ENCODE measurements at places on chromosomes 3 and 15.

DNA sequence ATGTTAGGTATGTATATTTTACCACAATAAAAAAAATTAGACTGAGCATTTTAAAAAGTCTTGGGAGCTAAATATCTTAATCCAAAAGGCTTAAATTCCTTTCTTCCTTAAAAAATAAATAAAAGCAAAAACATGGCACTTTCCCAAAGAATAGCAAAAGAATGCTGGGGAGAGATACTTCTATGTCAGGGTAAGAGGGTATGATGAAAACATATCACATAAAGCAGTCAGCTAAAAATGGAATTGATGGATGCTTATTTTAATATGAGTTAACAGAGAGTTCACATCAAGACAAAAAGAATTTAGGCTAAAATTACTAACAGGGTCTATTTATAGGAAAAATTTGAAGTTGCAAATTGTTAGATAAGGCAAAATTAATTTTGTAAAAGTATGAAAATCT, 141.0 kb downstream of the MYLK start:
- no peak for DNase-seq

DNA sequence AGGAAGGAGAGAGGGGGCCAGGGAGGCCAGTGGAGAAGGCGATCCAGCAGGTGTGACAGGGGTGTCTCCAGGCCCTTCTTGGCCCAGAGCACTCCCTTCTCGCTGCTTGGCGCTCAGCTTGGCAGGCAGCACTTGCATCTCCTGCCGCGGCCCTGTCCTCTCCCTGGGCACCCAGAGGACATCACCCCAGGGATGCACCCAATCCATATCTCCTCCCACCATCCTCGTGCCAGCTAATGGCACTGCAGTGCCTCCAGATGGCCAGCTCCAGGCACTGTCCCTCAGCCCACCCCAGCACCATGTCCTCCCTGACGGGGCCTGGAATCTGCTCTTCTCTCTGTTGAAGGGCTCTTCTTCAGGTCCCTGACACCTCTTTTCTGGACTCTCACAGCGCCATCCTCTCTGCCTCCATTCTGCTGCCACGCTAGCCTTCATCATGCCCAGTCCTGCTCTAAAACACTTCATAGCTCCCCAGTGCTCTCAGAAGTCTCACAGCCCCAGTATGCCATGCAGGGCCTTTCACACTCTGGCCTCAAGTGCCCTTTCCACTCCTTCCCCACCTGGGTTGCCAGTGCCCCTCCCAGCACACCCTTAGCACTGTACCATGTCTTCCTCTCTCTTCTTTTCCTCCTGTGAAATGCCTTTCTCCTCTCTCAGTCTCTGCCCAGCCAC, 106.8 kb upstream of the SLC6A11 start:
- no peak for DNase-seq

DNA sequence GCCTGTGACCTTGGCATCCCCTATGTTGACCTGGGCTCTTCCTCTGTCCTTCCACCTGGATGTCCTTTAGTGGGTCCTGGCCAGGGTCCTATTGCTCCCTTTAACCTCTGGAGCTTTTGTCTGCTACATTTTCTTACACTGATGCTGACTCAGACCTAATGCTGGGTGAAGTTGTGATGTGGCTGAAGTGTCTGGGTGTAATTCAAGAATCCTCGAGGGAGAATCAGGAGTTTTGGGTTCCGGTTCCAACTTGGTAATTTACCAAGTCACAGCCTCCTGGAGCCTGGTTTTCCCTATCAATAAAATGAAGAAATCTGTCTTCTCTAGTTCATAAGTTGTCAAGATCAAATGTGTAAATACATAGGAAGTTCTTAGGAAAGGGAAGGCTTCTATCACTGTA, 25.6 kb downstream of the CEP19 start:
- DNase-seq: no peak

GRCh38 chr3:71062037-71062932, 521.2 kb downstream of the FOXP1 start:
- peak; percentile 40 for DNase-seq

Measured in CD8-positive, alpha-beta T cell (primary cell).